ENCODE measurements at places on chromosomes 16 and 17.

DNA sequence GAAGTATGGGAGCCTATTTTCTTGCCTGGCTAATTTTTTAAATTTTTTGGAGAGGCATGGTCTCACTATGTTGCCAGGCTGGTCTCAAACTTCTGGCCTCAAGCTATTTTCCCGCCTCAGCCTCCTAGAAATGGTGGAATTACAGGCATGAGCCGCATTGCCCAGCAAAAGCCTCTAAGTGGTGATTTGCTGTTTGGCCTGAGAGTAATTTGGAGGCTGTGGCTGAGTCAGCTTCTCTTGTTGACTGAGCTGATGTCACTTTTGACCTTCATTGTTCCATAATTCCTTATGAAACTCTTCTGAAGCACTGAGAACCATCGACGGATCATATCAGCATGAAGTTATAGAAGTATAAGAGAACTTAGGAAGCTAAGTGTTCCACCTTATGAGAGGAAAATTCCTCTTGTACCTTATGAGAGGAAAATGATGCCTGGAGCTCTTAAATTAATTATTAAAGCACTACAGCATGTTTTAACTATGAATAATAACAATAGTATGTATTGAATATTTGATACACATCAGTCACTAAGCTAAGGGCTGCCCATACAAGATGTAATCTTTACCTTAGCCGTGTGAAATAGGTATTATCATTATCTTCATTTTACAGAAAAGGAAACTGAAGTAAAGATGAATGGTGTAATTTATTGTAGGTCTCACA is 220.8 kb upstream of the MON1B start:
- DNase-seq, result no peak

DNA sequence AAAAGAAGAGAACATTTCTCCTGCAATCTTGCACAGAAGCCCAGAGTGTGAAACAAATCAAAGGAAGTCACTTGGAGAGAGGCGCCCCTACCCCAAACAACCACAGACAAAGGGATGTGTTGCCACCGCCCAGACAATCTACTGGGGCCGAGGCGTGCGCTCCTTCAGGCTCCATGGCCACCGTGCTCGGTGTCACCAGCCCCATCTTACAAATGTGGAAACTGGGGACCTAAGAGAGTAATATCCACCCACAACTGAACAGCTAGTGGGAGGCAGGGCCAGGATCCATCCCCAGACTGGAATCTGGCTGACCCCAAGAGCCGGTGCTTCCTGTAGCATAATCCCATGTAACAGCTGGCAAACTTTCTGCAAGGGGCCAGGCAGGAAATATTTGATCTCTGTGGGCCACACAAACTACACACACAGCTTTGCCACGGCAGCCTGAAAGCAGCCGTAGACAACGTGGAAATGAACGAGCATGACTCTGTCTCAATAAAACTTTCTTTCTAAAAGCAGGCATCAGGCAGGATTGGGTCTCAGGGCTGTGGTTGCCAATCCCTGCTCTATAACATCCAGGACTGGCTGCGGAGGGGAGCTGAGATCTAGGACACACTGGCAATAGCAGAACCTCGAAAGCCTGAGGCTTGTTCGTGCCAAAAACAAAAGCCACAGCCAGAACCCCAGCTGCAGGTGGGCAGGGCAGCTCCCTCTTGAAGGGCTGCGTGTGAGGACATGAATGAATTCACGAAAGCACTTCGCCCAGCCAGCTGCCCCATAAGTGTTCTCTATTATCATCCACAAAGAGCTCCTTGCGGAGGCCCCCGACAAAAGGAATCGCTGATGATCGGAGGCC is 26.6 kb upstream of the GINS2 start:
- DNase-seq, result no peak

DNA sequence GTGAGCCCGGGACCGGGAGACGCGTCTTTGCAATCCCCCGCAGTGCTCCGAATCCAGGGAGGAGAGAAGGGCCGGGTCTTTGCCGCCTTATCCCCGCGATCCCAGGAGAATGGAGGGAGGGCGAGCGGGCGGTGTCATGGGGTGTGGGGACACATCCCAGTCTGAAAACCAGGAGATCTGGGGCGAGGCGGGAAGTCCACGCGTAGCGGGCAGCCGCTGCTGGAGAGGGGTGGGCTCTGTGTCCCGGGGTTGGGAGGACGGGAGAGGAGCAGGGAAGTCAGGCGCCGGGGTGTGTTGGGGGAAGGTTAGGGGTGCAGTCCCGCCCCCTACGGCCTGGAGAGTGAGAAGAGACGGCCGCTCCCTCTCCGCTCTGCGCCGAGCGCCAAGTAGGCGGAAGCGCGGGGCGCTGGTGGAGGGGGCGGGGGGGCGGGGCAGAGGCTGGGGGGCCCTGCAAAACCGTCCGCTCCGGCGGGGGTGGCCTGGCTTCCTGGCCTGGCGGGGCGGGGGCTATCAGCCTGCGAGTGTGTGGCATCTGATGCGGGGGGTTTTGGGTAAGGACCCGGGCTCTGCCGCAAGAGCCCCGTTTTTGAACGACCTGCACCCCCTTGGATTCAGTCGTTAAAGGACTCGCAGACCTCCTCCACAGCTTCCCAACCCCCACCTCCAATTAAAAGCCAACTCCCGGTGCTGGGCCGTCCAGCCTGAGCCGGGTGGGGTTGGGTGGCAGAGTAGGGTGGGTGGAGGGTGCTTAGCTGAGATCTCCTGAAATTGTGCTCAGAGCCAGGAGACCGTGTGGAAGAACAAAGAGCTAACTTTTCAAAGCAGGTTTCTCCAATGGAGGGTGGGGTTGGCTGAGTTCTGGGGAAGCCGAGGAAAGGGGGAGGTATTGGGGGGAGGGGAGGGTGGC is 654 bp downstream of the LASP1 start:
- DNase-seq, result peak; percentile 50

- DNase-seq, result peak; percentile 36
These were observed 29.2 kb downstream of the GNA13 start for GRCh38 chr17:65027305-65027704.

DNA sequence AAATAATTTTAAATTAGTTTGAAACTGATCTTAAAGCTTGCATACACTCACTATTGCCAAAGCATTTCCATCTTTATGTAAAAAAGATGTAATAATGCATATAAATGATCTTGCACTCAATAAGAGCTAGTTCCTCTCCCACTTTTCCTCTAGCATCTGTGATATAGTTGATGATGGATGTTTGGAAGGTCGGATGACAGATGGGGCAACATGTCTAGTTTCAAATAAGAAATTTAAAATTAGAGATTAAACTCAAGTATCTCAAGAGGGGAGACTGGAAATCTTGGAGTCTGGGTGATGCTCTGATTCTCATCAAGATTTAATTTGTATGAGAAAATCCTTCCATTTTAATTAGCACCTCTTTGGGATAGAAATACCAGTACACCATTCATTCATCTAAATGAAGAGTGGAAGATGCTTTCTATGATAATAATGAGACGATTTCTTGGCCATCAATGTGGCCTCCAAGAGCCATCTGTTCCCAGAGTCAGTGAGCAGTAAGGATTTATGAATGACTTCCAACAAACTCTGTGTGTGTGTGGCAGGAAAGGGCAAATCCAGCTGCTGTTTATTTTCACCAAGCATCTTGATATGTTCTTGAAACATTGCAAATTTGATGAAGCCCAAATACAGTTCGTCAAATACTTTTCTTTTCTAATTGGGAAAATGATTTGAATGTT is 616.3 kb upstream of the CDH8 start:
- DNase-seq, result no peak

- no peak for DNase-seq
These were observed 271.3 kb downstream of the PARN start for GRCh38 chr16:14358697-14359305.

DNA sequence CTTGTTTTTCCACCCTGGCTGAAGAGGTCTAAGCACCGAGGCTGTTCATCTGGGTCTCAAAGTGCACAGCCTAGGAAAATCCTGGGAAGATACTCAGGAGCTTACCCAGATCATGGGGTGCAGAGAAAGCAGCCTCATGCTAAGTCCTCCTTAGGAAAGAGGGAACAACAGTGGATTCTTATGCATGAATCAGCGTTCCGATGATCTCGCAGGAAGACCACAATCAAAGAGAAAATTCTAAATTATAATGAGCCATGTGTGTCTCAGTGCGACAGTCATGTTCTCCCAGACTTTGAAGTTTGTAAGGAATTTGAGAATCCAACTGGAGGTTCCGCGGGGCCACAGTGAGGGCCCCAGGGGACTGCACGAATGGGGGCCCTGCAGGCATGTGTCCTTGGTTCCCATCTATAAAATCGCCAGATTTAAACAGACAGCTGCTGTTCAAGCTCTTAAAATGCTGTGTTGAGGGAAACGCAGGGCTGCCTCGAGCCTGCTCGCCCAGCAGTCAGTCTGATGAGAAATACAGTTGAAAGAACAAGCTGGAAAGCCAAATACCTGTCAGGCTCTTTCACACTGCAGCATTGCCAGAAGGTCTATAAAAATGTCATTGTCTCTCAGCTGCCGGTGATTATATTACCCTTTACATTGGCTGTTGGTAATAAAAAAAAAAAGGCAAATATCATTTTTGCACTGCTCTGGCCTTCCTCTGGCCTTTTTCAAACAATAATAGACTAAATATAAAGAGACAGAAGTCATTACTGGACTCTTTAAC is 152.1 kb downstream of the PMP22 start:
- DNase-seq, result no peak

GRCh38 chr17:67620088-67620487 is 97.6 kb upstream of the NOL11 start:
- DNase-seq, result no peak

All from T-helper 22 cell (primary cell).